H1 (cell line): ENCODE measurements at places on chromosomes 13 and 19.

DNA sequence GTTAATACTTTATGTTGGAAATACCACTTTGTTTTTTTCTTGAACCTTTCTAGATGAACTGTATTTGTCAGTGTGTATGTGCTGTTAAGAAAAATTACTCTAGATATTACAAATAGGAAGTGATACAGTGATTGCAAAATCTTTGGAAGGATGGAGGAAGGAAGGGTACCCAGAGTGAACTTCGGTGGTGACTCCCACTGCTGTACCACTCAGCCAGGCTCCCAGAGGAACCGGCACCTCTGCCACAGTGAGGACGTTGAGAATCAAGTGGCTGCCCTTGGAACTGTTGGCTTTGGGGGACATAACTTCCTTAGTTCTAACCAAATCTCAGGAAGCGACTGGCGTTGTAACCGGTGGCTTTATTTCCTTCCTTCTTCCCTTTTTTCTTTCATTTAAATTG is 184.7 kb downstream of the PCCA start:
- no peak for DNase-seq

DNA sequence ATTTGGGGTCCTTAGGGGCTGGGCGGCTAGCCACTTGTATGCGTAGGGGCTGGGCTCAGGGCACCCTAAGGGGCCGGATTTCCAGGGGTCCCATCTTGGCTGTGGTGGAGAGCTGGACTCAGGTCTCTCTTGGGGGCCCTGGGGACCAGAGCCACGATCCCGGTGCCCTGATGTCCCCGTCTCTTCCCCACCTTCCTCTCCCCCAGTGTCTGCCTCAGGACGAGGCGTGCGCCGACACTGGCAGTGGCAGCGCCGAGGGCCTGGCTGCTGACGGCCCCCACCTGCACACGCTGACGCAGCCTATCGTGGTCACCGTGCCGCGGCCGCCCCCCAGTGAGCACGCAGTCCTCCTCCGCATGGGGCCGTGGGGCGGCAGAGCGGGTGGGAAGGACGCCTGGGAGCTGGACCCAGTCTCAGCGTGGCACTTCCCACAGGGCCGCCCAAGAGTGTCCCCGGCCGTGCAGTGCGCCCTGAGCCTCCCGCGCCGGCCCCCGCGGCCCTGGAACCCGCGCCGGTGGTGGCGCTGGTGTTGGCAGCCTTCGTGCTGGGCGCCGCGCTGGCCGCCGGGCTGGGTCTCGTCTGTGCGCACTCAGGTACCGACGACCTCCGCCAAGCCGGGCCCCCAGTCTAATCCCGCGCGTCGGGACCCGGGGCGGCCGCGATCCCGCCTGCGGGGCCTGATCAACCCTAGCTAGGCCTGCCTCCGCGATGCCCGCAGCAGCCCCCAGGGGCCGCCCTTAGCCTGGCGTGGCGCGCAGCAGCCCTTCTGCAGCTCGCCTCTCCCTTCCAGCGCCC is 2.7 kb upstream of the SNAPC2 start:
- no peak for DNase-seq

- no peak for DNase-seq
Measured at GRCh38 chr13:110045202-110045601, 258.8 kb upstream of the IRS2 start.

GRCh38 chr13:23598369-23598768 is 28.2 kb downstream of the TNFRSF19 start:
- DNase-seq: no peak

DNA sequence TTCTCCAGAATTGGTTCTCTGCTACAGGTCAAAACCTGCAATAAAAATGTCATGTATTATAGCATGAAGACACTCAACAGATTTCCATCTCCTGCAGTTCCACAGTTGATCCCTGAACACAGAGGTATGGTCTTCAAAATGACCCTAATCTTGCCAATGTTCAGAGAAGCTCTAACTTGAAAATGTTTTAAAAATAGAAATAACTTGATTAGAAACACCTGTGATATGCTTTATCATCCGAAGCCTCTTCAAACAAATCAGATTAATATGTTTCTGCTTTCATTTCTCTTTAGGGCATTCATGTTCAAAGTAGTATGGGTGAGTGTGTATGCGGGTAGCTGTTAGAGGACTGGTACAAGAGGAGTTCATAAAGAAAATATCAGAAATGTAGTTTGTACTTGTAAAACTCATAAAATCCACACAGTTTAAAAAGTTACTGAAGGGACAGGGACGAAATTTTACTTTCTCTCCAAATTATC is 60.4 kb downstream of the KCNRG start:
- no peak for DNase-seq
